ENCODE measurements at places on chromosomes 13 and 19.

- no peak for DNase-seq
Measured at GRCh38 chr13:62356977-62357376, 941.3 kb upstream of the PCDH20 start.

GRCh38 chr19:4707322-4707721, 16.3 kb downstream of the DPP9 start:
- no peak for DNase-seq

DNA sequence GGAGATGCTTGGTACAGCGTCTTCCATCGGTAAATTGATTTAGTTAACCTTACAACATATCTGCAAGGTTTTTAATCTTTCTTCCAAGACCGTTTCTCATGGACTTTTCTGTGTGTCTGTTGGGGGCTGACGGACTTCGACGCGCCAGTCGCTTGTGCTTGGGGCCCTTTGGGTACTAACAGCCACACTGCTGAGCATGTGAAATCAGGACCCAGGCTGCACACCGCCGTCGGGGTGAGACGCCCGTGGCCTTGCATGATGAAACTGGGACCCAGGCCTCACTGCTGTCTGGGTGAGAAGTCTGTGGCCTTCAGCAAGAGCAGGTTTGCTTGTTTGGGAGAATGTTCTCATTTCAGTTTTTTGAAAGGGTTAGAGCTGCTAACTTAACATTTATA, 9.8 kb downstream of the ATP4B start:
- DNase-seq, result no peak

GRCh38 chr19:54266133-54266532, 9.1 kb upstream of the LILRB5 start:
- DNase-seq, result peak; percentile 42

- no peak for DNase-seq
Measured at GRCh38 chr13:49071341-49071937, 95.7 kb downstream of the FNDC3A start.

GRCh38 chr13:59890054-59890453, 273.7 kb downstream of the DIAPH3 start:
- DNase-seq, result no peak

DNA sequence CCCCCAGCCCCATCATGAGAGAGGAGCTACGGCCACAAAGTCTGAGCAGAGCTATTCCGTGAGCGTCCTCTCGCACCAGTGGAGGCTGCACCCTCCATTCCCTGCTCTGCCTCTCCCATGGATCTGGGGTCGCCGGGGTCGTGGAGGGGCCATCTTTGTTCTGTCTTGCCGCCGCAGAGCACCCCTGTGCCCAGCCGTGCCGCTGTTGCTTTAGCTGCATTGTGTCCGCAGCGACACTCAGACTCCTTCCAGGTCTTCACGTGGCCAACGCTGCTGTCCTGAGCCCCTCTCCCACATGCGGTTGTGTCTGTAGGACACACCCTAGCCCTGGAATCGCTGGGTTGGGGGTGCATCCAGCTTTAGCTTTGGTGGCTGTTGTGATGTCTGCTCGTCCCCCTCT, 15.8 kb downstream of the YIPF2 start:
- DNase-seq, result no peak

- DNase-seq, result no peak
Measured at GRCh38 chr19:36054733-36055686, at the start of gene WDR62. Gene WDR62, plus strand, starts transcription at chr19:36054897. Its CDS starts 75 bp downstream, at chr19:36054972.

DNA sequence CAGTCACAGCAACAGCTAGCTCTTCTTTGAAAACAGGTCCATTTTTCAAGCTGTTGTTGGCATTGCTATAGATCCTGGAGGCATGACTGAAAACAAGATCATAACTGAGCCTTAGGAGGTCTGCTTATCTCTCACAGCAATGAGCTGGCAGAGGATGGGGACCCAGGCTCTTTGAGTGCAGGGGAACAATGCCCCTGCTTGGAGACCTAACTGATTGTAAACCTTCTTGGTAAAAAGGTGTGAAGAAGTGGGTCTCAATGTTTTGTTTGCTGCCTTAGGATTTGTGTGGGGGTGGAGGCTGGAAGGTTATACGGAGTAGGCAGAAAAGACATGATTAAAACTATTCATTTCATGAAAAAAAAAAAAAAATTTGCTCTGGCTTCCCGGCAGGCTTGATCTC, 94.6 kb downstream of the EFNB2 start:
- DNase-seq, result no peak

DNA sequence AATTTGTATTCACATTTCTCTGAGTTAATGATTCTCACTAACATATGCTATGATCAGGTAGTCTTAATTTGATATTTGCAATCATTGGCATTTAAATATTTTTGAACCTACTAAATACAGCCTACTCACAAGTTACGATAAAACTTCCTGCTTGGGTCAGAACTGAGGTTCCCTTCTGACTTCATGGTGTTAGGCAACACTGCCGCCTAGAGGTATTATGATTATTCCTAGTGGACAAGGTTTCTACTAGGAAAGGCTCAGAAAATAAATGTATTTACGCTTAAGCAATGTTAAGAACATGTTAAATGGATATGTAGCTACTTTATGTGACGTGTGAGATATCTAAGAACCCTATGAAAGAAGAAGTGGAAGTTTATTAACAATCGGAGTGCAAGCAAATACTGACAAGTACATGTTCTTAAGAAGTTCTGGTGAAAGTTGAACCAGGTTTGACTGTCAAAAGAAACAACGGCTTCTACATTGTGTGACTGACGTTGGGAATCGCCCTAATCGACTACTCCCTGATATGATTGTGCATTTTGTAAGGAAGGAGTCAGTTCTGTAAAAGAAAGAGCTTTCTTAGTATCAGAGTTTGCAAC, 1395.8 kb downstream of the SLITRK5 start:
- peak; percentile 36 for DNase-seq

- DNase-seq, result no peak
Measured at GRCh38 chr13:85500696-85501256, 298.4 kb downstream of the SLITRK6 start.

GRCh38 chr13:32087955-32088747, 56.6 kb downstream of the FRY start:
- no peak for DNase-seq

- no peak for DNase-seq
Measured at GRCh38 chr13:80011448-80012212, 329.3 kb downstream of the SPRY2 start.

- no peak for DNase-seq
Measured at GRCh38 chr13:42769650-42770049, 11.7 kb upstream of the FAM216B start.

DNA sequence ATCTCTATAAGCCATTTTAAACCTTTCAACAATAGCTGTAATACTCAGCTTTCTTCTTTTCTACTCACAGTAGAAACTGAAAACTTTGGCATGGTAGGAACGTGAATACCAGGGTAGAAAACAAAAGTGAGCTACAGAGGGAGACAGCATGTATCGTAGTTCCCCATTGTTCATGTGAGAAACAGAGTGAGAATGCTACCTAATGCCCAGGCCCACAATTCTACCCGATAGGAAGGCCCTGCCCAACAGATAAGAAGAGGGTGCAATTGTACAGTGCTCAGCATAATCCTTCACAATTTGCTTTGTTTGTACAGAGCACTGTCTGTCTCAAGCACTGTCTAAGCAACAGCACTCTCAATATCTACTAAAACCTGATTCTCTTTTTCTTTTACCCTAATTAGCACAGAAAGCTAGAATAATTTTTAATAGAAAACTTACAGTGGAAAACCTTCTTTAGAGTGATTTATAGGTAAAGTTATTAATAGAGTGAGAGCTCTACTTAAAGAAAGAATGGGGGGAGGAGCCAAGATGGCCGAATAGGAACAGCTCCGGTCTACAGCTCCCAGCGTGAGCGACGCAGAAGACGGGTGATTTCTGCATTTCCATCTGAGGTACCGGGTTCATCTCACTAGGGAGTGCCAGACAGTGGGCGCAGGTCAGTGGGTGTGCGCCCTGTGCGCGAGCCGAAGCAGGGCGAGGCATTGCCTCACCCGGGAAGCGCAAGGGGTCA, 322.3 kb downstream of the EFNB2 start:
- DNase-seq, result no peak

DNA sequence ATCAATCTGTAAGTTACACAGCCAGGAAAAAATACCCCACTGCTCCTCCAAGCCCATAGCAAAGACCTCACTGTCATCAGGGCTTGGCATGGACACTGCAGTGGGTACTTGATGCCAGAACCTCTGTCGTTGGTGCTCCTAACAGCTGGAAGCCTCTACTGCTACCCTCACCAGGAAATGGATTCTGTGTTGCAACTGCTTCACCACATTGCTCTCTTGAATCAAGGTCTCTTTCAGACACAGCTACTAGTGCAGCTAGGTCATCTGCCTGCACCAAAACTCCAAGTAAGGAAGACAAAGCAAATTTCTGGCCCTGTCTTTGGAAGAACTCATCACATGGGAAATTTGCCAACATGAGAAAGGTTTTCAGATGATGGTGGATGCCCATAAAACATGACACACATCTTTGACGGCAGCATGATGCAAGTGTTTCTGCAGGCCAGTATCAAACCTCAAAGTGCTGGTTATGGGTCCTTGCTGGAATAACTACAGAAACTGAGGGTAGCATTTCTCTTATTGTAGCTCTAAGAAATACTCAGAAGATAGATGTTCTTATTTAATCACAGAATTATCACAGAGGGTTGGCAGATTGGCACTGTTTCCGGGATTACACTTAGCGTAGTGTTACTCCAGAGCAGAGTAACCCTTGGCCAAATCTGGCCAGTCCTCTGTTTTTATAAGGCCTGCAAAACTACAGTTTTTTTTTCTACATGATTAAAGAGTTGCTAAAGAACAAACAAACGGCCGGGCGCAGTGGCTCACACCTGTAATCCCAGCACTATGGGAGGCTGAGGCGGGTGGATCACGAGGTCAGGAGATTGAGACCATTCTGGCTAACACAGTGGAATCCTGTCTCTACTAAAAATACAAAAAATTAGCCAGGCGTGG, 12.9 kb upstream of the PCCA start:
- no peak for DNase-seq

Measured in CD8-positive, alpha-beta memory T cell (primary cell).